ENCODE measurements at places on chromosomes 7 and 10.

- no peak for DNase-seq
Observed at GRCh38 chr10:28743576-28743975, 66.3 kb downstream of the BAMBI start.

DNA sequence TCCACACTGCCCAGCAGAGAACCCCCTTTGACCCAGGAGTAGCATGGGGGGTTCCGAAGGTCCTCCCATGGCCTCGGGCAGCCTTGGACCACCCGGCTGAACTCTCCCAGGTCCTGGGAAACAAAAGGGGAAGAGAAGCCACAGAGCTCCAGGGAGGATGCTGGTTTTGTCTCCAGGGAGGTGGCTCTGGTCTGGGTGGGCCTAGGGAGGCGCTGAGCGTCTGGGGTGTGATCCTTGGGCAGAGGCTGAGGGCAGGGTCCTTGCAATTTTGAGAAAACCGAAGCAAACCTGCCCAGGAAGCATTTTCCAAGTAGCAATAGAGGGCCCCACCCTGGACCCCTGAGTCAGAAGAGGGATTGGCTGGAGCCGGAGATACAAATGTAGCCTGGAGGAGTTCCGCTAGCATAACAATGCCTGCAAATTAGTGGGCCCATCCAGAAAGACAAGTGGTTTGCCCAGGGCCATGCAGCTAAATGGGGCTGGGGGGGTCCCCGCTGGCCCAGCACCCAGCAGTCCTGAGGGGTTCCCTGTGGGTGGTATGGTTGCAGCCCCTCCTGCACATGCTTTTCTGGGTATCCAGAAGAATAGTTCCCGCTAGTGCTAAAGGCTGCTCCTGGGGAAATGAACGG lies 2.0 kb downstream of the UTF1 start:
- DNase-seq, result no peak

DNA sequence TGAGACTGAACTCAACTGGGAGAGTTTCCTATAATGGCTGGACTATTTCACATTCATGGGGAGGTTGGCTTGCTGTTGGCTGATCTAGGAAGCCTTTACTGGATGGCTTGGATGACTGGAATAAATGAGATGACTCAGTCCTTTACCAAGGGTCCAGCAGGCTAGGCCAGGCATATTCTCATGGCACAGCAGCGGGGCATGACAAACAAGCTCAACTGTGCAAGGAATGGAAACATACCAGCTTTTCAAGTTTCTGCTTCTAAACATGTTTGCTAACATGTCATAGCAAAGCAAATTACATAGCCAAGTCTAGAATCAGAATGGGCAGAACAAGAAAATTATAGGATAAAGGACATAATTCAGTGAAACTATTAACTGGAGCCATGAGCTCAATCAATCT lies 46.8 kb upstream of the CRTAC1 start:
- DNase-seq, result no peak

DNA sequence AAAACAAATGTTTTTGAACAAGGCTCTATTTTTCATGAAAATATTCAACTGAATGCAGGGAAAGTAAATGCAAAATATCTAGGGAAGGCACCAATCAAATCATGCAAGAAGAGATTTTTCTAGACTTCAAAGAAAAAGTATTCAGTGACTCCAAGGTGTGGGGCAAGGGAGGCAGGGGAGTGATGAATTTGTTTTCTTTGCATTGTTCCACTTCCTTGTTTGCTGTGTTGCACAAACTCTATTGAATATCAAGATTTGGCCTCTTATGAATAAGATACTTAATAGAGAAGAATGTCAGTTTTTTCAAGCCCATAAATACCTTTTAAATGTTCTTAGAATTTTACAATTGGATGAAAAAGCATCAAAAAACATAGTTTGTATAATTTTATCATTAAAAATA lies 26.4 kb downstream of the STEAP1 start:
- no peak for DNase-seq

DNA sequence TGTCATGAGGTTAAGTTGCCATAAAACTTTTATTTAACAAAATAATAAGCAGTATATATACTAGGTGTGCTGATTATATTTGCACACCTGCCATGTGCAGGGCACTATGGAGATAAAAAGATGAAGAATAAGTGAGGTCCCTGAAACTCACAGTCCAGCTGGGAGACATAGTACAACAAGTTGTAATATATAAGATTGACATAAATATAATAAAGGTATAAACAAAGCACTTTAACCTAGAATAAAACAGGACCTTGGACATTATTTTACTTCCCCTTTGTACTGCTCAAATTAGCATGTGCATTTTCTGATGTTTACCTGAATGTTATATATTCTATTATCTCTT lies 6.2 kb downstream of the STK17A start:
- no peak for DNase-seq

- DNase-seq, result no peak
Observed at GRCh38 chr10:44873160-44873559, 38.0 kb upstream of the TMEM72 start.

GRCh38 chr7:84705706-84706105 lies 481.1 kb downstream of the SEMA3D start:
- no peak for DNase-seq

DNA sequence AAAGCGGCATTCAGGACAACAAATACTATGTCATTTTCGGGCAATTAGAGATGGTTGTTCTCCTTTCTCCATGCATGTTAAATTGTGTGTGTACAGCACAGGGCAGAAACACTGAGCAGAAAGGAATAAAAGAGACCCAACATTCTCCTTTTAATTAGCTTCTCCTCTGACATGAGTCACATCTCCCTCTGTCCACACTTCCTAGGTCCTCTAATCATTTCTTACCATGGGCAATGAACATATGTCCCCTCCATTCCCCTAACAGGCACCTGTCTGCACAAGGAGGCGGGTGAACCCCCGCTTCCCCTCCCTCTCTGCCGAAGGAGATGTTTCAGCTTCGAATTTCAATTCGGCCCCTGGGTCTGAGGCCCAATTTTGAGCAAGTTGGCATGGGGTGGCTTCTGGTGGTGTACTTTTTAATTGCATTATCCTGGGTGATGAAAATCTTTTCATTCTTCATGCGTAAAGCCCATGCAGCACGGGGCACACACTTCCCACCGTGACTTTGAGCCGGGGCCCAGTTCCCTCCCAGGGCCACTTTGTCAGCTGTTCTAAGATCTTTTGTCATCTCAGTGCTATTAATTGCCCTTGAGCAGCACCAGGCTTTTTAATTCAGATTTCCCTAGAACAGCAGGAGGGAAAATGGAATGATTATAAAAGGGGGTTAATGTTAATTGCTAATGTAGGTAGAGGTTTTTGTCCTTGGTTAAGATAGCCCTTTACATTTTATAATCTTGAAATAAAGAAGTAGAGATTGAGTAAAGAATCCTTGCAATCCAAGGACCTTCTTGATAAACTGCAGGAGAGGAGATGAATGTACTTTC lies 219.5 kb upstream of the NRP1 start:
- DNase-seq, result no peak

DNA sequence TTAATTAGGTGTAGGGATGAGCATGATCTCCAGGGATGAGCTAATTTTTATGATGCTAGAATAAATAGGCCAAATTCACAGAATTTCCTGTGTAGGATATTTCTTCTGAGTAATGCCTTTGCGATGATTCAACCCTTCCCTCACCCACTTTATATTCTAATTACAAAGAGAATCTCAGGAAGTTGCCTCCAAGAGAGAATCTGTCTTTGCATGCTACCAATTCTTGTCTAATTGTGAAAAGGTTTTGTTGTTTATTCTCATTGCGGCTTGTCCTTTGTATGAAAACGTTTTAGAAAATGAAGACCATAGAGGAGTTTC lies 6.3 kb downstream of the C7orf57 start:
- no peak for DNase-seq

DNA sequence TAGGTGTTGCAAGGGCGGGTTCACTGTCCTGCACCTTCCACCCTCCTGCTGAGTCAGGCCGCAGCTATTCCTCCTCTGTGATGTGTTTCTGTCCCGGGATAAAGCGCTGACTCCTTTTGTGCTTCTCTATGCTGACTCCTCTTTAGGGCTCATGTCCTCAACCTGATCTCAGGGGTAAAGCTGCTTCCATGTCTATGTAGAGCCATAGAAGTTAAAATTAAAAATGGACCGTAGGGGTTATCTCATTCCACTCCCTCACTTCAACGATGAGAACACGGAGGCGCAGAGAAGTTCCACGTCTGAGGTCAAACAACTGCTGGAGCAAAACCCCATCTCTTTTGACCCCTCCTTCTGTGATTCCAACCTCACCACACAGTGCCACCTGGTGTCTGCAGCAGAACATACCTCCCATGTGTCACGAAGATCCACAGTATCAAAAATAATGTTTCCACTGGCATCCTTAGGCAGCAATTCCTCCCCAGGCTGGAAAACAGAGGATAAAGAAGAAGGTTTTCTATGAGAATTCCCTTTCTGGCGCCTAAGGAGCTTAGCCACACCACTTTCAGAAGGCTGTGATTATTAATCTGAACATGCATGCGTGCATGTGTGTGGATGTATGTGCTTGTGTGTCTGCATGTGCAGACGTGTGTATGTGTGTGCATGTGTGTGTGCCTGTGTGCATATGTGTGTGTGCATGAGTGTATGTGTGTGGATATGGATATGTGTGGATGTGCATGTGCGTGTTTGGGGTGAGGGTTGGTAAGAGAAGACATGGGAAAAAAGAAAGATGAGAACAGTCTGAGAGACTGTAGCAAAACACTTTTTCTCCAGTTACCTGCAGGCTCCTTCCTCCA lies 81.2 kb upstream of the UCN3 start:
- peak; percentile 14 for DNase-seq

- DNase-seq, result no peak
Observed at GRCh38 chr10:114520453-114520852, 116.2 kb upstream of the AFAP1L2 start.

- DNase-seq, result no peak
Observed at GRCh38 chr10:61950449-61951143, 49.1 kb downstream of the ARID5B start.
